Left ventricle myocardium inferior (tissue), 1 donor: ENCODE measurements at places on chromosomes 12 and 14. TPM values are rescaled to one million over a fixed set of nuclear protein-coding genes. Genes with fewer than 3 reads are reported as not detected.

RIMBP2 gene
- total RNA-seq: not detected

PRB2 gene
- total RNA-seq: not detected

PTHLH gene
- total RNA-seq: 3.7 TPM

SLC5A8 gene
- total RNA-seq: not detected

PRH2 gene
- total RNA-seq: not detected

GCH1 gene
- total RNA-seq: 1.7 TPM

ADAMTS20 gene
- total RNA-seq: not detected

TGM1 gene
- total RNA-seq: 0.96 TPM

SERPINA10 gene
- not detected for total RNA-seq

CEP128 gene
- 2.3 TPM for total RNA-seq
